ENCODE measurements at places on chromosomes 7 and 10.

- peak; percentile 80 for DNase-seq
Observed at GRCh38 chr10:72625608-72626443, at the start of gene MICU1. Gene MICU1, minus strand, starts transcription at chr10:72626079. Its CDS starts 59,286 bp downstream, at chr10:72566793.

DNA sequence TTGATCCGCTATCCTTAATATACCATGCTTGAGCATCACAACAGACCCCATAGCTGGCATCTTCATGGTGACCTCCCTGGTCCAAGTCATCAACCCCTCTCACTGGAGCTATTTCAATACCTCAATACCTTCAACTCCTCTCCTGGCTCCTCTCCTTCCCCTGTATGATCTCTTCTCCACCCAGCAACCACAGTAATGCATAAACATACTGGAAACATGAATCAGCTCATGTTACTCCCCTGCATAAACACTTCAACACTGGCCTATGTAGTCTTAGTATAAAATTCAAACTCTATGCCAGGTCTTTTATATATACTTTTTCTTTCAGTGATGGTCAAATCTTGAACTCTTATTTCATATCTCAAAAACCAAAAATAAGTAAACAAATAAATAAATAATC is 31.8 kb upstream of the TMEM273 start:
- no peak for DNase-seq

GRCh38 chr10:77071001-77071511 is 566.6 kb downstream of the KCNMA1 start:
- DNase-seq = no peak

DNA sequence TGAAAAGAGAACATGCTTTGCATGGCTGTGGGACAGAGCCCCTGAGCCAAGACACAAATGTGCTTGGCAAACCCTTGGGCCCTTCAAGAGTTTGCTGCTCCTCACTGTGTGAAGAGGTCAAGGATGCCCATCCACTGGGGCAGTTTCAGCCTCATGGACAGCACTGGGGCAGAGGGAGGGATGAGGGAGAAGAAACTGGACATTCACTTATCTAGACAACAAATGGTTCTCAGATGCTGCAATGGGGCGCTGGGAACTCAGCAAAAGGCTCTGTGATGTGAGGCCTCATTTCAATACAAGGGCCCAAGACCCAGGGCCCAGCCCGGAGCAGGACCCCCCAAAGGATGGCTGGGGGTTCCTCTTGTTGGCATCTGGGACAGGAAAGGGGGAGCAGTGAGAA is 49.1 kb downstream of the EBF3 start:
- no peak for DNase-seq

GRCh38 chr10:130717083-130717482 is 580.9 kb downstream of the GLRX3 start:
- DNase-seq = no peak

Data from cortex of kidney (tissue), 1 donor.